ENCODE measurements at places on chromosomes 3 and 15.

DNA sequence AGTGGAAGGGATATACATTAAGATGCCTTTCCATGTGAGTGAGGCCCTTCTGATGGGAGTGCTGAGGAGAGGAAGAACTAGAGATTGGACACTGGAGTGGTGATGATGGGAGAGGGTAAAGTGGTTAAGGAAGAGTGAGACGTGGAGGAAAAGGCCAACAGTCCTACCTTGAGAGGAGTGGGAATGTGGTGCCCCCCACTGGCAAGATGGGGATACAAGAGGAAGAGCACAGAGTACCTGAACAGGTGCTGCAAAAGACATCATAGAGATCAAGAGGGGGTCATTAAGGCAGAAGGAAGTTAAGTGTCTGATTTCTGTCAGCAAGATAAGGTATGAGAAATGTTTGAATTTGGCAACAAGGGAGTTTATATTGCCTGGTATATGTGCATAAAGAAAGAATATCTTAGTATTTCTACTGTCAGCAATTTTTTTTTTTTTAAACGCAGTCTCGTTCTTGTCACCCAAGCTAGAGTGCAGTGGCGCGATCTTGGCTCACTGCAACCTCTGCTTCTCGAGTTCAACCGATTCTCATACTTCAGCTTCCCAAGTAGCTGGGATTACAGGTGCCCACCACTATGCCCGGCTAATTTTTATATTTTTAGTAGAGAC lies 34.0 kb downstream of the ARIH2 start:
- DNase-seq = peak; percentile 34

GRCh38 chr3:105877336-105877910 lies 8.6 kb upstream of the CBLB start:
- DNase-seq = no peak

- DNase-seq = no peak
Observed at GRCh38 chr3:43117257-43117656, 11.4 kb upstream of the POMGNT2 start.

GRCh38 chr15:42147431-42147735 lies 9.1 kb downstream of the PLA2G4F start:
- no peak for DNase-seq

DNA sequence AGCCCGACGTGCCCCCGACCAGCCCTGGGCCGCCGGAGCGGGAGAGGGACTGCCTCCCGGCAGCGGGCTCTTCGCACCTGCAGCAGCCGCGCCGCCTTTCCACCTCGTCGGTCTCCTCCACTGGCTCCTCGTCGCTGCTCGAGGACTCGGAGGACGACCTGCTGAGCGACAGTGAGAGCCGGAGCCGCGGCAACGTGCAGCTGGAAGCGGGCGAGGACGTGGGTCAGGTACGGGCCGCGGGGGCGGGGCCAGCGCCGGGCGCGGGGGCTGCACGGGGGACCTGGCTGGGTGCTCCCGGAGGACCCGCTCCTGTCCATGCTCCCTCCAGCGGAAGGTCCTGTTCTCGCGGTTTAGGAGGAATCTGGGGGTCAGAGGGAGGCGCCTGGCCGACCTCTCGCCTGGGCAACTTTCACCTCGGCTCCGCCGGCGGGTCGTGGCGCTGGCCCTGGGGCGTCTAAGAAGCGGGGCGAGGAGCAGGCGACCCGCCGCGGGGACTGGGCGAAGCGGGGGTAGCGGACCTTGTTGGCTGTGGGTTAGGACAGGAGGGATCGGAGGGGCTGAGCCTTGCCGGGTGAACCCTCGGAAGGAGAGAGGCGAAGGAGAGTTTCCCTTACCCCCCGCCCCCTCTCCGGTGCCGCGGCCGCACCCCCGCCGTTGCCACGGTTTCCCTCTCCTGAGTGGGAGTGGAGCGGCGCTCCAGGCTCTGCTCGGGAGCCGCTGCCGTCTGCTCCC lies 682 bp downstream of the ITPKA start:
- no peak for DNase-seq

GRCh38 chr15:72787526-72787925 lies 4.0 kb upstream of the ADPGK start:
- DNase-seq = no peak

DNA sequence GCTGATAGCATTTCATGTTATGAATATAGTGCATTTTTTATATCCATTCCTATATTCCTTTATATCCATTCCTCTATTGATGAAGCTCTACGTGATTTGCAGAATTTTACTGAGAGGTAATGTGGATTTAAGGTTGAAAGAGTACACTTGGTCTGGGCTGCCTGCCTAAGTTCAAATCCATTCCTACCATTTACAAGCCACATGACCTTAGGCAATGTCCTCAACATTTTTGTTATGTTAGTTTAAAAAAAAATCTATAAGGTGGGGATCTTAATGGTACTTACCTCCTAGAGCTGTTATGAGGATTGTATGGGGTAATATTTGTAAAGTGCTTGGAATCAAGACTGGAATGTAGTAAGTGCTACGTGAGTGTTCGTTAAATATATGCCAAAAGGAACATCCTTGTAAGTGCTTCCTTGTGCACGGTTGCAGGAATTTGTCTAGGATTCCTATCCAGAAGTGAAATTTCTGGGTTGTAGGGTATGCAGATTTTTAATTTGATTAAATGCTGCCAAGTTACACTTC lies 11.2 kb upstream of the VEPH1 start:
- DNase-seq = no peak

- DNase-seq = peak; percentile 31
Observed at GRCh38 chr3:58308728-58309127, 2.4 kb downstream of the HTD2 start.

- no peak for DNase-seq
Observed at GRCh38 chr3:81872566-81872965, 111.1 kb upstream of the GBE1 start.

DNA sequence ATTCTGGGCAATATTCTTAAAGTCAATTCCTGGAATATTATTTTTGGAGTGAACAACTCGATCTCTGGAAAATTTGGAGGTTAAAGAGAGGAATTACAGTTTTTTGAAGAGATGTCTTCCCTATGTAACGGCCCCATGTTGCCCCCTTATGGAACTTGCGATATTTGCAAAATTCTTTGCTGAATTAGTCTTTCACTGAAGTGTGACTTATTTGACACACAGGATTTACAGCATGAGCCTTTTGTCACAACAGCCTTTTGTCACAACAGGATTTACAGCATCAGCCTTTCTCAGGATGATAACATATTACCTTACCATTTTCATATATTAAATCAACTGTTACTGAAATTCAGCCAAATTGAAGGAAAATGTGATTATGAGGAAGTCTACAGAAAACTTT lies 37.8 kb upstream of the SPTSSB start:
- peak; percentile 62 for DNase-seq

DNA sequence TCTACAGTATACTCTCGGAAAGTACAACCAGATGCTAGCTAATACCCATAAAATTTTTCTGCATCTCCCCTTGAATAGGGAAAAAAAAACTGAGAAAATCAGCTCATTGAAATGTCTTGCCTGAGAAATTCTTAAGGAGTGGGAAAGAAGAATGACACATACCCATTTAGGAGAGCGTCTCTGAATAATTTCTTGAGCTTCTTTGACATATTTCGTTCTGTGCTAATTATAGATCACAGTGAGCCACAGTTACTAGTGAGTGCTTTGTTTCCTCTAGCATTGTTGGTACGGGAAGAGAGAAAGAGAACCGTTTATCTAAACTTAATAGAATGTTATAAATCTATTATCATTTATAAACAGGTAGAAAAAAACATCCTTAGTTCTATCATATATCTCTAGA lies 588.4 kb downstream of the UNC13C start:
- DNase-seq = no peak

DNA sequence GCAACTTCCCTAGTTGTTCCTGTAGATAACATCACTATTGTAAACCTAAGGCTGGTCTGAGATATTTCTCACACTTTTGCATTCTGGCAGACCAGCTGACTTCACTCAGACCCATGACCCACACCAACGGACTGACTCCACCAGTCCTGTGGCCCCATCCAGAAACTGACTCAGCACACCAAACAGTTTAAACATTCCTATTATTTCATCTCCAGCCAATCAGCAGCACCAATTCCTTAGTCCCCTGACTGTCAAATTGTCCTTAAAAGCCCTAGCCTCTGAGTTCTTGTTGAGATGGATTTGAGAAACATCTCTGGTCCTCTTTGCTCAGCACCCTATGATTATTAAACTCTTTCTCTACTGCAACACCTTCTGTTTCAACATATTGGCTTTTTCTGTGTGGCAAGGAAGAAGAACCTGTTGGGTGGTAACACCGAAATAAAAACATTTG lies 12.2 kb upstream of the IDH2 start:
- DNase-seq = no peak

- no peak for DNase-seq
Observed at GRCh38 chr15:74243431-74243830, 7.3 kb downstream of the CCDC33 start.

DNA sequence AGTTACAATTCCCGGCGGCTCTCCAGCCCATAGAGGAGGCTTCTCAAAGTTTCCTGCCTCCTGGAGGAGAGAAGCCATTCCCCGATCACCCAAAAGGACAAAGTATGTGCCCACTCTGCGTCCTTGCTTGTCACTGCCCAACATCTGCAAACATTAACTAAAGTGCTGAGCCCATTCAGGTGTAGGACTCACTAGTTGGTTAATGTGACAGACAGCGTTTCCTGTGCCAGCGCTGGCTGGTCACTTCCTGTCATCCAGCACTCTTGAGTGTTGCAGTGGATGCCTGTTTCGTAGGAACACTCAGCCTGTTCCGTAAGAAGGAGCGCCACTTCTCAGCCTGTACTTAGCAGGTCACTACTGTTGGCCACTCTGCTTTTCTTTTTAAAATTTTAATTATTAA lies 100.3 kb downstream of the APBA2 start:
- no peak for DNase-seq

- DNase-seq = no peak
Observed at GRCh38 chr3:48082580-48083184, 66.5 kb upstream of the MAP4 start.

- DNase-seq = peak; percentile 25
Observed at GRCh38 chr3:155846119-155846518, 8.1 kb downstream of the SLC33A1 start.

- DNase-seq = no peak
Observed at GRCh38 chr3:148938936-148939335, 52.4 kb upstream of the GYG1 start.
